ENCODE measurements at places on chromosomes 6 and 20.

- DNase-seq = no peak
Measured at GRCh38 chr6:154164397-154164796, 125.4 kb downstream of the OPRM1 start.

GRCh38 chr20:17676378-17676759 is 5.7 kb downstream of the RRBP1 start:
- DNase-seq = no peak

- no peak for DNase-seq
Measured at GRCh38 chr6:26331218-26332073, 33.6 kb upstream of the BTN3A2 start.

DNA sequence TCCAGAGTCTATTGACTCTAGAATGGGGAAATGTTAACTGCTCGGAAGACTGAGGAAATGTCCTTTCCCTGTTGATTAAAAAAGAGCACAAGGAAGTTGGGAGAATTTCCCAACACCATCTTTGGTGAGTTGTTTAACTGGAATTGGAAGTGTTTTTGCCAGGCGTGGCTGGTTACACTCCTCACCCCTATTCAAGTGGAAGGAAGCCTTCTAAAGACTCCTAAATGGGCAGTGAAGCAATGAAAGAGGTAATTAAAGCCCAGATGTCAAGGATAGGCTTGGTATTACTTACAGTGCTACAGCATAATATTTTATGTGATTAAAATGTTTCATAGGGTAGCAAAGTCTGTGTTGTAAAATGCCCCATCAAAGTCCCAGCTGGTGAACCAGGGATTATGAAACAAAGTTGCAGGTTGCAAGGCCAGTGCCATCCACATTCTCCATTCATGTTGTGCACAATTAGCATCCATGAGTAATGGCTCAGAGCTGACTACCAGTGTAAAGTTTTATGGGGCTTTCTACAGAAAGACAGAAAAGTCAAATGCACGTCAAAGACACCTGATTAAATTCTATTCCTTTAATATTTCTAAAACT is 52.6 kb downstream of the BTBD3 start:
- DNase-seq = no peak

DNA sequence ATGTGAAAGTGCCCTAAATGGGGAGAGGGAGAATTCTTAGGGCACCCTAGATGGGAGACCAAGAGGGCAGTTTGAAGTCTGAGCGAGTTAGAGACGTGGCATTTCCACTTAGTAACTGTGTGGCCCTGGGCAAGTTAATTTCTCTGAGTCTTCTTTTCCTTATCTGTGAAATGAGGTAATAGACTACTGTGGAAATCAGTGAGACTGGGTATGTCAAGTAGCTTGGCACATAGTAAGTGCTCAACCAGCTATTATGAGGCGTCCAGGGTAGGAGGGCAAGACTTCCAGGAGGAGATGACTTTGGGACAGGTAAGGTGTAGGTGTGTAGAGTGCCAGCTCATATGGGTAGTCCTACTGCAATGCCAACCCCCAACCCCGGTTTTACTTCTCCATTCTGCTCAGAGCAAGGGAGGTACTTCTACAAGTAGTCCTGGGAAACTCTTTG is 770 bp downstream of the KIF3B start:
- no peak for DNase-seq

GRCh38 chr6:36029464-36029863 is 1.9 kb downstream of the MAPK14 start:
- DNase-seq = no peak

DNA sequence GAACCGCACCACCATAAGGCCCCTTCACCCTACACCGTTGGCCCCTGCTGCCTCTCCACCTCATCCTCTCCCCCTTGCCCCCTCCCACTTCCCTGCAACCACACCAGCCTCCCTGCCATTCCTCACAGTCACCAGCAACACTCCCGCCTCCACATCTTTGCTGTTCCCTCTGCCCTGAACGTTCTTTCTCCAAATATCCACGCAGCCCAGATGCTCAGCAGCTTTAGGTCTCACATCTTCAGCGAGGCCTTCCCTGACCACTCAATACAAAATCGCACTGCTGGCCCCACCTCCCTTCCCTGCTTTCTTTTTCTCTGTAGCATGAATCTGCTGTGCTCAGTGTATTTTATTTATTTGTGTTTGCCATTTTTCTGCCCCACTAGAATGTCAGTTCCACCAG is 20.5 kb downstream of the ITPR3 start:
- DNase-seq = no peak

- DNase-seq = no peak
Measured at GRCh38 chr6:5098501-5099270, 13.5 kb downstream of the PPP1R3G start.

DNA sequence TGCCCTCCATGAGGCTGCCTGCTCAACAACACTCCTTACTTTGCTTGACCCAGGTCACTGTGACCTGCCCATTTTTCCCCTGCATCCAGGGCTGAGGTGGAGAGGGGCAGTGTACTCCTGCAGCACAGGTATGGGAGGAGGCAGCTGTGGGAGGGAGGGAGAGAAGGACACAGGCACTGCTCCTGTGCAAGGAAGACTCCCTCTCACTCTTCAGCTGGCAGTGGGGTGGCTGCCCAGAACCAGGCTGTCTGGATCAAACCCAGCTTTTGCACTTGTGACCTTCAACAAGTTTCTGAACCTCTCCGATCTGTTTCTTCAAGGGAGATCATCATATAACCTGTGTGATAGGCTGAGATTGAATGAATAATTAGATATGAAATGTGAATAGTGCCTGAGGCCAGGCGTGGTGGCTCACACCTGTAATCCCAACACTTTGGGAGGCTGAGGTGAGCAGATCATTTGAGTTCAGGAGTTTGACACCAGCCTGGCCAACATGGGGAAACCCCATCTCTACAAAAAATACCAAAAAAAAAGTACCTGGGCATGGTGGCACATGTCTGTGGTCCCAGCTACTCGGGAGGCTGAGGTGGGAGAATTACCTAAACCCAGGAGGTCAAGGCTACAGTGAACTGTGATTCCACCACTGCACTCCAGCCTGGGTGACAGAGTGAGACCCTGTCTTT is 14.1 kb downstream of the TGIF2 start:
- DNase-seq = no peak

DNA sequence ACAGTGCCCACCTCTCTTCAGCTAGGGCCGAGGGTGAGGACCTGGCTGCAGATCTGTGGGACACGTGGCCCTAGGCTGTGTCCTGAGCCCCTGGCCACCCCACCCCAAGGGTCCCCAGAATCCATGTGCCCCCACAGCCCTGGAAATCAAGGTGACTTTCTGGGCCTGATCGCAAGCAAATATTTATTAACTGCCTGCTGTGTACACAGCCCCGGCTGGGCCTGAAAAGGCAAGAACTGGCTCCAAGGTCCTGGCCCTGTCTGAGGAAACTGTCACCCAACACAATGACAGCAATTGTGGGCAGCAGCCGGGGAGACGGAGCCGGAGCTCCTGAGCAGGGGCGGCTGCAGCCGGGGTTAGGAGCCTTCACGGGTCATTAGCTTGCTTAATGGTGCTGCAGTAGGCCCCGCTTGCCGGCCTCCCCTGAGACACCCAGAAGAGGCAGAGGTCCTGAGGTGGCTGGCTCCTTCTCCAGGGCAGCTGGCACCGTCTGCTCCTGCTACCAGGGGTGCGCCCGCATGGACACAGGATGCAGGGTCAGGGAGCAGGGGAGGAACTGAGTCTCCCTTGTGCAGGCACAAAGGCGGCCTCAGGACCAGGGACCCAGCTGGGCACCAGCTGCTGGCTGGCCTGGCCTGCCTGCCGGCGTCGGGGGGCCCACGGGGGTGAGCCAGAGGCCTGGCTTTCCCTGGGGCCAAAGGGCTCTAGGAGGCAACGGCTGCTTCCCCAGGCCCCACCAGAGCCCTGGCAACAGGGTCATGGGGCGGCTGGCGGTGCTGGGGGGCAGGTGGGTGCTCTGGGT is 24.1 kb downstream of the NPEPL1 start:
- no peak for DNase-seq

DNA sequence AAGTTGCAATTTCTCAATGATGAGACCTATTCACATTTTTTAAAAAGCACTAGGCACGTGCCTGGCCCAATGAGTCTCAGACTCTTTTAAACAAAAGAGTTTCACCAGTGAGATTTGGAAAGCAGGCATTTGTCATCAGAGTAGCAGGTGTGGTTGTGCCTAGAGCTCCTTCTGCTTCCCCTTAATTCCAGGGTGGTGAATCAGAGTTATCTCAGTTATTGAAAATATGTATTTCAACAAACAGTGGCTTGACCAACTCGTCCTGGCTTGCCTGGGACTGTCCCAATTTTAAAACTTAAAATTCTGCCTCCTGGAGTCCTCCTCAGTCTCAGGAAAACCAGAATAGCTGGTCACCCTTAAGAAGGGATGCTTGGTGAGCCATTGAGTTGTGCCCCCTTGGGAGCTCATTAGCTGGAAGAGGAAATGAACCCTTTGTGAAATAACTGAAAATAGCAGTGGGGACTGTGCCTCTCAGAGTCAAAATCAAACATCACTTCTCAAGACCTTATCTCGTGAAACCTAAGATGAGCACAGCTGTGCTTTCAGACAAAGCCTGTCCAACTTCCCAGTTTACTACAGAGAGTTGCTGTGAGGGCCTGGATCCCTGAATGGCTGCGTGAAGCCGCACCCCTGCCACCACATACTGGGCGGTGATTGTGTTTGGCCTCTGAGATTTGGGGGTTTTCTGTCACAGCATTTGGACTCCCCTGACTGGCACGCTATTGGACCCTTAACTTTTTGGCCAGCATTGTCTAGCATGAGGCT is 116.3 kb downstream of the ANKRD60 start:
- no peak for DNase-seq

DNA sequence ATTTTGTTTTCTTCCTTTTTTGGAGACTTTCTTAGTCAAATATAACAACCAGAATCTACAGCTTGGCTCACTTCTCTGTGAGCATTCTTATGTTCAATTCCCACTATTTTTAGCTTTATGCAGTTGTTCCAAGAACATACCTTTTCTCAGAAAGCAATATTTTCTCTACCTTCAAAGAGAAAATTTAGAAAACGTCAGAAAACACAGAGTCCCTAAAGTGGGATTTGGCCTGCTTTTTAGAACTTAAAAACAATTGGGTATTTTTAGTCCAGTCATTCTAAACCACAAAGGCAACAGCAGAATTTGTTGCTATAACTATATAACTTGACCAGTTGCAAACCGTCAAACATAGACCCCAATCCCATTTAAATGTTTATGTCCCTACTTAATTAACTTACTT is 133.1 kb downstream of the MOXD1 start:
- DNase-seq = no peak

DNA sequence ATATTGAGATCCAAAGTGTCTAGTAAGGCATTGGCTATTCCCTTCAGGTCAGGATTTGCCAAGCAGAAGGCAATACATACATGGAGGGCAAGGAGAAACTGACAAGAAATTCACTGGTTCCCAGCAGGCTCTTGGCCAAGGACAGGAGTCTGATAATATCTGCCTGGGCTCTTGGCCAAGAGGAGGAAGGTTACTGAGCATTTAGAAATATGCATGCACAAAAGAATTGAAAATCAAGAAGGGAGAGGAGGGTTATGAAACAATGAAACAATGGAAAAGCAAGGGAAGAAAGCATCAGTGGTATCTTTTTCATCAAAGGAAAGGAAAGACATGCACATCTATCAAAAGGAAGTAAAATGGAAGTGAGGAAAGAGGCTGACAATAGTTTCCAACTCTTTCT is 42.4 kb downstream of the ARHGAP18 start:
- no peak for DNase-seq

- DNase-seq = no peak
Measured at GRCh38 chr6:15539722-15540270, 123.0 kb downstream of the DTNBP1 start.

GRCh38 chr6:105759946-105760345 is 326.2 kb upstream of the PRDM1 start:
- no peak for DNase-seq

GRCh38 chr6:72367439-72367838 is 254.4 kb upstream of the KCNQ5 start:
- DNase-seq = no peak

DNA sequence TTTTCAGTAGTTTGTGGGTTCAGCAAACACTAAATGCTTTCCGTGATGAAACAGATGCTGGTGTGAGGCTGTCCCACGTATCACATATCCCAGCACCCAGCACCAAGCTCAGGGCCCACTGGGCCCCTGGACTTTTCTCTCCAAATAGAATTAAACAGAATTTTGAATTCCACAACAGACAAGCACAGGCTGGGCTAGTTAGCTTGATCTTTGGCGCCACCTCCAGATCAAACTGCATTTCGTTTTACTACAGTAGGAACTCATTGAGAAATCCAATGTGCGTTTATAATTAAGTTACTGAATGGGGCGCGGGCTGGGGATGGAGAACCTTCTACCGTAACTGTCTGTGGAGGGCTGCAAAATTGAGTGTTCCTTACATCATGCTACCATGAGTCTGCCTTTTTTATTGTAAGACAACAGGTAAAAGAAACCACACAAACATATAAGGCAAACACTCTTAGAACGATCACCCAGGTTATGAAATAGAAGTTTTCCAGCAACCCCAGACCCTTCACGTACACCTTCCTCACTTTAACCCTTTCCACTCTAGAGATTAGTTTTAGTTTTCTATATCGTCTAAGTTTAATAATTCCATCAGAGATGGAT is 107.8 kb downstream of the ZFP64 start:
- peak; percentile 13 for DNase-seq

DNA sequence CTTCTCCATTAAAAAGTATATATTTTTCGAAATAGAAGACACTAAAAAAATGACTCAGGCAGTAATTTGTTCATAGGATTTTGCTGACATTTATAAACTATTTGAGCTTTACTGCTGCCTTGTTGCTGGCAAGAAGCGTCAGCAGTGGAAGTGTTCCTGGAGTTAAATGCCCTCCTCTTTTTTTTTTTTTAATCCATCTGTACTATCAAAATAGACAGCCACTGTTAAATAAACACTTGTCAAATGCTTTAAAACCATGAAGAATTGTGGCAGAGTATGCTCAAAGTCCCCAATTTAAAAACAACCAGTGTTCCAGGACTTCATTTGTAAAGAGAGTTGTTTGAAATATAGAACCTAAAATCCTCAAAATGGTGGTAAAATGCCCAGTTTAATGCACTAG is 253.8 kb downstream of the NKAIN2 start:
- DNase-seq = no peak

DNA sequence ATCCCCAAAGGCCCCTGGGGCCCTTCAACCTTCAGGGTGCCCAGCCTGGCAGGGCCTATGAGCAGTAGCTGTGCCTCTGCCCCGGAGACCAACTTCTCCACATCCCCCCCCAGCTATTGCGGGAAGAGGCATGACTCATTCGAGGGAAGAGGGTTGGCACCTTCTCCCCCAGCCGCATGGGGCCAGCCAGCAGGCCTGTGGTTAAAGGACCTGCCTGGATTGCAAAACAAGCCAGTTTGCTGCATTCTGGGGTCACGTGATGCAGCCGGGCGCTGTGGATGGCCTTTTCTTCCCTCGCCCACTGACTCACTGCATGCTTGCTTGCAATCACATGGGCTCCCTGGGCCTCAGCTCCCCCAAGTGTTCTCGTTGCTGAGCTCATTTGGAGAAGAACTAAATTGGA is 182.5 kb downstream of the MAFB start:
- no peak for DNase-seq
